ENCODE measurements at places on chromosomes 7 and 10.
A peak's percentile ranks its signal among the peaks of the same experiment; 100 is the strongest.

GRCh38 chr7:104497379-104497967, 169.1 kb downstream of the LHFPL3 start:
- no peak for DNase-seq

DNA sequence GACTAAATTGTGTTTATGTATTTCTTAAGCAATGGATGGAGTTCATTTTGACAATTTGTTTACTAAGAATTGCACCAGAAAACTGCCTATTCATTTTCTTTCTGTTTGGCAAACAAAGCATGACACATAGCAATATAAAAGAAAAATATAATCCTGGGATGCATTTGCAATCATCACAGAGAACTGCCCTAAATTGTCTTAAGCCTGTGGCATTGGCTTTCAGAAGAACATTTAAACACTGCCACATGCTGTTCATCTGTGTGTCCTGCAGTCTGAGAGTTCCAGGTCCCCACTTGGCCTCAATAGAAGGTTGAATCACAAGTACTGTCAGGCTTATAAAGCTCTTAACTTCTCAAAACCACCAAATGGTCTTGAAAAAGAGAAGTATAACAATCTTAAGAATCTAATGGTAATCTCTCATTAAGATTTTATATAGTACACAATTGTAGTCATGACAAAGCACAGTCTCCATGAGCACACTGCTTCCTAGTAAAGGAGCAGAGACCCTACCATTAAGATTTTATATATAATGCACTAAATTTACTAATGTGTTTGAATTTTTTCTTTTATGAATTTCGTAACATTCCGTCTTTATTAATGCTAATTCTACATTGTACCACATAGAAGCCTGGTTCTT, 29.9 kb downstream of the RNLS start:
- DNase-seq, result peak; percentile 85

DNA sequence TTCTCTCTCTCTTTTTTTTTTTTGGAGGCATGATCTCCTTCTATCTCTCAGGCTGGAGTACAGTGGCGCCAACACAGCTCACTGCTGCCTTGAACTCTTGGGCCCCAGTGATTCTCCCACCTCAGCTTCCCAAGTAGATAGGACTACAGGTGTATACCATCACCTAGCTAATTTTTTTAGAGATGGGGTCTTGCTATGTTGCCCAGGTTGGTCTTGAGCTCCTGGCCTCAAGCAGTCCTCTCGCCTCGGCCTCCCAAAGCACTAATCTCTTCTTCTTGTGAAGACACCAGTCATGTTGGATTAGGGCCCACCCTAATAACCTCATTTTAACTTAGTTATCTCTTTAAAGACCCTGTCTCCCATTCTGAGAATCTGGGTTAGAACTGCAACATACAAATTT, 45.6 kb downstream of the LRMDA start:
- no peak for DNase-seq

- DNase-seq, result no peak
These were observed 461.1 kb upstream of the NRP1 start for GRCh38 chr10:33795529-33795928.

DNA sequence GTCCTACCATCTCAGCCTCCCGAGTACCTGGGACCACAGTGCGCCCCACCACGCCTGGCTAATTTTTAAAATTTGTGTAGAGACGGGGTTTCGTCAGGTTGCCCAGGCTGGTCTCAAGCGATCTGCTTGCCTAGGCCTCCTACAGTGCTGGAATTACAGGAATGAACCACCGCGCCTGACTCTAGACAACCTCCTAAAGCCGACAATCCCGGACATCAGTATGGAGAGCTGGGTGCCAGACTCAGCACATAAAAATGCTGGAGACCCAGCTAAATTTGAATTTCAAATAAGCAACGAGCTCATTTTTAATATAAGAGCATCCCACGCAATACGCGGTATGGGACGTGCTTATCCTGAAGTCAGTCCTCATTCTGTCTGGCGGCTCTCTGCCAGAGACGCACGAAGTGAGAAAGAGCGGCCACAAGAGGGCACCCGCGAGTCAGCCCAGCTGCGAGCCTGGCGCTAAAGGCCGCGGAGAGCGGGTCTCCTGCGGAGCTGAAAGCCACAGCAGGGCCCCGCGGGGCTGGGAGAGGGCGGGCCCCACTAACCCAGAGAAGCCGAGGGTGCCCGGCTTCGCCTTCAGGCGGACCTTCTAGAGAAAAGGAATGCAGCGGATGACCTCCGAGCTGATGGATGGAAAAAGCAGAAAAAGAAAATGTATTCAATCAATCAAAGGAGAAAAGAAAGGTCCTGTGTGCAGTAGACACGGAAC, 7.0 kb downstream of the CALY start:
- peak; percentile 86 for DNase-seq

- no peak for DNase-seq
These were observed 17.5 kb upstream of the TEX36 start for GRCh38 chr10:125700355-125700911.

DNA sequence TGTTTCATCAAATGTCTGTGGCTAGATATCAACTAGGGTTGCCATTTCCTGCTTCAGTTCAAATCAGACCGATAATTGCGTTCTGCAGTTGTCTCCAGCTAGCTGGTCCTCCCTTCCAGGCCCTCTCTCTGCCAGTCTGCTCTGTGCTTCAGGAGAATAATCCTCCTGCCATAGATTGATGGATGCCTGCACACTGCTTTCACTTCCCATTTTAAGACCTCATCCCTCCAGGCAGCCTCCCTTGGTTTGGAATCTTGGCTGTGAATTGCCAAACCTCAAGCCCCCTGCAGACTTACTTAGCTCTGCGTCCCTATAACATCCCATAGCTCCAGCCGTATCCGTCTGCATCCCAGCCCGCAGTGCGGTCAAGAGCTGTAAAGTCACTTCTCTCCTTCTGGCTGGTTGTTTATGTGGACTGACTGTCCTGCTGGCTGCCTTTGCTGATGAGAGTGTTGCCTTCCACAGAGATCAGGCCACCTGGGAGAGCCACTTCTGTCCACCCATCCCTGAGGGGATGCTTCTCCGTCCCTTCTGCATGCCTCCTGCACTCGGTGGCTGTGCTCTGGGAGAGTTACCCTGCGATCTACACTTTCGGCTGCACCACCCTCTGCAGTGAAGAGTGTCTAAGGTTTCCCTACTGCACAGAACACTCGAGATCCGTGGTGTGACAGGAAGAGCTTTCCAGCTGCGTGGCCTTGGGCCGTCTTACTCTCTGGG, 22.4 kb upstream of the KLF6 start:
- no peak for DNase-seq

GRCh38 chr7:4631380-4632179, 50.5 kb upstream of the FOXK1 start:
- DNase-seq, result no peak

GRCh38 chr10:125626671-125627070, 56.3 kb downstream of the TEX36 start:
- DNase-seq, result no peak

DNA sequence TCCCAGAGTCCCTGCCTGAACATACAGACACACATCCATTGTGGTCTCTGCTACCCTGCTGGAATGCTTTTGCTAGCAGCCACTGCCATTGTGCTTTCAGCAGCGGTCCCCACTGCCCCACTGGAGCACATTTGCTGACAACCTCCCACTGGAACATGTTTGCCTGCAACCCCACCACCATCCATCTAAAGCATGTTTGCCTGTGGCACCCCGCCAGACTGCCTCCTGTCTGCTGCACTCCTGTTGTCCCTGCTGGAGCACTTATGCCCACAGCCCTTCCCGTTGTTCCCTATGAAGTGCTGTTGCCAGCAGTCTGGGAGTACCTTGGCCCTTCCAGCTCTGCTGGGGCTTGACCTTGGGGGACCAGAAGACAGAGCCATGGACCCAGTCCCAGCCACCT, 136.3 kb downstream of the ARL5B start:
- DNase-seq, result no peak

Measured in GM12865 (cell line).